ENCODE measurements at places on chromosomes 1 and 21.

GRCh38 chr1:28580722-28581530 is 11.1 kb upstream of the RAB42 start:
- DNase-seq = no peak

DNA sequence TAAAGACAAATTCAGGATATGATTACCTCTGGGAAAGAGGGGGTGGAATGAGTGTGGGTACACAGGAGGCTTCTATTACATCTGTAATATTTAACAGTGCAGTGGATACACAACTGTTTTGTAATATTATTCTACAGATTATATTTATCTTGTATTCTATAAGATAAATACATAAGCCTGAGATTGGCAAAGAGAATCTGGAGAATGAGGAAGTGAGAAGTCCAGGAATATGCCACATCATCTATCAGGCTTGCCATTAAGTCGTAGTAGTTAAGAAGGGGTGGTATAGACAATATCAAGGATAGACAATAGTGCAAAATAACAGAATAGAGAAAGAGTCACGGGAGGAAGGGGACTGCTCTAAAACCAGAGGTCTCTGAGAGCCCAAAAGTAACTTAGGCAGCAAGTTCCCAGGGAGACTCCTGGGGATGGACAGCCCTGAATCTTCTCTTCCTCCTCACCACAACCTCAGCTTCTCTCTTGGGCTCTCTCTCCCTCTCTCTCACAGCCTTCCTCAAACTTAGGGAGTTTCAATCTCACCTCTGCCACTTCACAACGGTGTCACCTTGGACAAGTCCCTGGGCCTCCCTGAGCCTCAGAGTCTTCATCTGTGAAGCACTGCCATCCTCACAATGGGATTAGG is 14.0 kb upstream of the PTAFR start:
- DNase-seq = no peak

DNA sequence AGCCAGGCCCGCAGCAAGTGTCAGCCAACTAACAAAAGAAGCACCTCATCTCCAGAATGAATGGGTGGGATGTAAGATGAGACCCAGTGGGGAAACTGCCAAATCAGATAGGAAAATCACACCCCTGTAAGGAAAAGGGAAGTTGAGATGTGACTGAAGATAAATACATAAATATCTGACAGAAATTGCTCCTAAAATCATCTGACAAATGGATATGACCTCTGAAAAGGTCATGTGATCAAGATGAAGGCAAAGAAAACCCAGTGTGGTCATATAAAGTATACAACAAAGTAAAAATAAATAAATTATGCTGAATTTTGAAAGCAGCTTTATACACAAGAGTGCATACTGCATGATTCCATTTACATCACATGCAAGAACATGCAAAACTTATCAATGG is 12.7 kb downstream of the SIPA1L2 start:
- no peak for DNase-seq

- no peak for DNase-seq
Observed at GRCh38 chr1:150808846-150809245, 786 bp upstream of the CTSK start.

DNA sequence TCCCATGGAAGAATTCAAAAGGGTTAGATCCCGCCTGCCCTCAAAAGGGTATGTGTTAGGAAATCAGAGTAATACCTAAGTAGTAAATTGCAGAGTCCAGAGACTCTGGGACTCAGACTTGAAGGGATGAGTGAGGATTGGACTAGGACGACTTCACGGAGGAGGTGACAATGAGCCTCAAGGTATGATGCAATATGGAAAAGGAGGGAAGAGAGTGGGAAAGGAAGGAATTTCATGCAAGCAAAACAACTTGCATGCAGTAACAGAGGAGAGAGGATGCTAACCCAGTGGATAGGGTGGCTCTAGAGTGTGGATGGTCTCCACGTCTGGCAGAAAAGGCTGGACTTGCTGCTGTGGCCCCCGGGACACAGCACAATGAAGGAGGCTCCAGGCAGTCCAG is 4.8 kb downstream of the CAPN2 start:
- DNase-seq = no peak

DNA sequence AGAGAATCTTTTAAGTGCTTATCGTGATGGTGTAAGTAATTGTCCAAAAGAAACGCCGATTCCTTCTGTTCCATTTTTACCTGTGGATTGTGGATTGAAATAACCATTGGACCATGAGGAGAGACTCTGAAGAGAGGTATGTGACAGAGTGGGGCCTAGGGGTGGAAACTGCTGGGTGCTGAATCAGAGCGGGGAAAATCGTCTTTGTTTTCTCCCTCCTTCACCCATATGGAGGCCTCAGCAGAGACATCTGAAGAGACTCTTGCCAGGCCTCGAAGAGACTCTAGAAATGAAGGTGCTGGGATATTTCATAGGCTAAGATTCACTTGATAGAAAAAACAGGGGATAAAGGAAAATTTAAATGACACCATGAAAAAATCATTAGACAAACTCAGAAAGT is 1327.0 kb downstream of the BRINP3 start:
- no peak for DNase-seq

GRCh38 chr1:150165622-150166612 is 16.2 kb downstream of the PLEKHO1 start:
- DNase-seq = peak; percentile 28

GRCh38 chr1:36855699-36856494 is 178.4 kb downstream of the GRIK3 start:
- DNase-seq = no peak

DNA sequence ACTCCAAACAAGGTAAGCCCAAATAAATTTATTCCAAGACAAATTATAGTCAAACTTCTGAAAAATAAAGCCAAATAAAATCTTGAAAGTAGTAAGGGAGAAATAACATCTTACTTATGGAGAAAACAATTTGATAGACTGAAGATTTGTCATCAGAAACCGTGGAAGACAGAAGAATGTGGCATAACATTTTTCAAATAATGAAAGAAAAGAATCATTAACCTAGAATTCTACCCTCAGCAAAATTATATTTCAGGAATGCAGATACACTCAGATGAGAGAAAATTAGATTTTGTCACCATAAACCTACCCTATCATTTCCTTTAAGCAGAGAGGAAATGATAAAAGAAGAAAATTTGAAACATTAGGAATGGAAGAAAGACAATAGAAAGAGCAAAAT is 27.3 kb upstream of the PADI1 start:
- no peak for DNase-seq

- no peak for DNase-seq
Observed at GRCh38 chr1:234882898-234883297, 245.7 kb downstream of the TOMM20 start.

DNA sequence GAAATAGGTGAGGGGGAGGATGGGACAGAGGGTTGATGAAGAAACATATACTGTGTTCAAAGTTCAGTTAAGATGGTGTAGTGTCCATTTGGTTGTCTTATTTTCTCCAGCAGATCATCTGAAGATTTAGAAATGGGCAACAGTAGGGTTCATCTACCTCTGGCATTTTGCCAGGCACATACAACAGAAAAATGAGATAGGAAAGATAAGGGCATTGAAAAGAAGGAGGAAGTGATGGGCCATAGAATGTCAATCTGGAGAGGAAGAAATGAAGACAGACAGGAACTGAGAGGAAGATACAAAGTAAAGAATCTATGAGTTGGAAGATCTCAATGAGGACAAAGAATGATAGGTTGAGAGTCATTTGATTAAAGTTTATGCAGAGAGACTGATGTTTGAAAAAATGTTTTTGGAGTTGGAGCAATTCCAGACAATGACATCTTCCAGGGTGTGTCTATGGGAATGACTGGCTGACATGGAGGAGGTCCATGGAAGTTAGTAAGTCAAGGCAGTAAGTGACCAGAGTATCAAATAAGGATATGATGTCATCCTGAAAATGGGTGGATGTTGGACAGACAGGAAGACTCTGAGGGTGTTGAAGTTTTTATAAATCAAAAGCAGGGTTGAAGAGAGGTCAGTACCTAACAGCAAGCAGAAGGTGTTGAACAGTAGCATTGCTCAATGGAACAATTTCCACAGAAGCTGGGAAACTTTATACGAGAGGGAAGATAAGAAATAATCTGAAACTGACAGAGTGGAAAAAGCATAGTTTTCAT is 18.7 kb upstream of the CD55 start:
- DNase-seq = no peak

- DNase-seq = no peak
Observed at GRCh38 chr1:84969489-84970250, 27.2 kb downstream of the MCOLN2 start.
